ENCODE measurements at places on chromosomes 5 and 9.
A peak's percentile ranks its signal among the peaks of the same experiment; 100 is the strongest.

DNA sequence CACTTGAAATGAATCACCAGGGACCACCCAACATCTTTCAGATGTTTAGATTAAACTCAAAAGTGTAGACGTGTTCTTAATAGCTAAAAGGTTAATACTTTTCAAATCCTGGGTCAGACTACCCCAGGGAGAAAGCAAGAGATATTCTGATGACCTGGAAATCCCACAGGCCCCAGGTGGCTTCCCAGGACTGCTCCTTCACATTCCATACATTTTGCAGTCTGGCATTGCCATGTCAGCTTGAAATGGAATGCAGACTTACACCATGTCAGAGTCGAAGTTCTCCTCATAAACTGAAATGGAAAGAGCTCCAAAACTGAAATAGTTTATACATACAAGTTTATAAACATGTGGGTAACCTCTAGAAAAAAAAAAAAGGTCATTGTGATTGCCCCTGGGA lies 61.5 kb downstream of the TMEM167A start:
- DNase-seq: no peak

DNA sequence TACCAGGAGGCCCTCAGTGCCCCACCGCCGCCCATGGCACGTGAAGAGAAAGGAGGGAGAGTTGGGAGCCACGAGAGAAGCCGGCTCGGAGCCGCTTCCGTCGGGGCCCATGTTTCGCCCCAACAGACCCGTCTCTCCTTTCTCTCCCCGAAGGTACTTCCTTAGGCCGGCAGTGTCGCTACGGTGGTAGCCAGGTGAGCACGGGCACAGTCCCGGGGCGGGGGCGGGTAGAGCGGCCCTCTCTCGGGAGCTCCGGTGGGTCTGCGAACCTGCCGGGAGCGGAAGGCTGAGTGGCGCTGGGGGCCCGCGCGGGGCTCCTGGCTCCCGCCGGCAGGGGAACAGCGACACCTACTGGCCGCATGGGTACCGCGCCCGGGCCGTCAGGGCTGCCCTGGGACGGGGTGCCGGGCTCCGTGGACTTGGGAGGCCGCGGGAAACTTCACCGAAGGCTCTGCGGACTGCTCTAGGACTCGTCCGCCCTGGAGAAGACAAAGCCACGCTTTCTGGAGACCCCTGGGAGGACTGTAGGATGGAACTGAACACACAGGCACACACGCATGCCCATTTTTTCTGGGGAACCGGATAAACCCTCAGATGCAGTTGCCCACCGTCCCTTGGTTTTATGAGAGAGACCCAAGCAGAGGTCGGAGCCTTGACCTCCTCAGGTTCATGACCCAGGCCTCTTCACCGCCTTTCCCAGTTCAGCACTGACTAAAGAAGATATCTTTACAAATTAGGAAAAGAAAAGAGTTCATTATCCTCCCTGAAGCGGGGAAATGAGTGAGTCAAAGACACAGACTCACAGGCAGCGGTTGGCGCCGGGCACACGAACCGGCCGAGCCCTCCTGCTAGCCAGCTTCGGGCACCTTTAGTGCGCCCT lies 202.5 kb downstream of the MEF2C start:
- DNase-seq: peak; percentile 88

DNA sequence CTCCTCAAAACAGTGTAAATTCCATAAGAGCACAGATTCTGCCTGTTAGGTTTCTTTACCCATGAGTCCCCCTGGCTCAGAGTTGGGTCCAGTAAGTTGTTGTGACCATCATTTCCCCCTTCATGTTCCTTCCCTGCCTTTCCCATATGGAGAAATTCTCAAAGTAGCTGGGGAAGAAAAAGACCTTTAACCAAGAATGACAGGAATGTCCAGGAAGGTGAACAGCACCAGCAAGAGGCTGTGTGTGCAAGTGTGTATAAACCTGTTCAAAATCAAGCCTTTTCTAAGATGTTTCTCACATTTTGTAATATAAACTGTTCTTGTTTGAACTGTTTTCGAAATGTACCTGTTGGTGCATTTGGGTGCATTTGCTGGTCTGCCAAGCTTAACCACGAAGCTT lies 238.2 kb downstream of the SLIT3 start:
- DNase-seq: no peak

- DNase-seq: no peak
Observed at GRCh38 chr9:124456341-124457078, 6.3 kb downstream of the ADGRD2 start.

- DNase-seq: peak; percentile 53
Observed at GRCh38 chr5:55438998-55439397, 95.8 kb downstream of the PLPP1 start.

- DNase-seq: no peak
Observed at GRCh38 chr9:91207397-91207728, 154.4 kb downstream of the AUH start.

GRCh38 chr5:113487416-113487780 lies 855 bp downstream of the MCC start:
- DNase-seq: peak; percentile 11

GRCh38 chr9:87579781-87580541 lies 82.3 kb downstream of the DAPK1 start:
- no peak for DNase-seq

DNA sequence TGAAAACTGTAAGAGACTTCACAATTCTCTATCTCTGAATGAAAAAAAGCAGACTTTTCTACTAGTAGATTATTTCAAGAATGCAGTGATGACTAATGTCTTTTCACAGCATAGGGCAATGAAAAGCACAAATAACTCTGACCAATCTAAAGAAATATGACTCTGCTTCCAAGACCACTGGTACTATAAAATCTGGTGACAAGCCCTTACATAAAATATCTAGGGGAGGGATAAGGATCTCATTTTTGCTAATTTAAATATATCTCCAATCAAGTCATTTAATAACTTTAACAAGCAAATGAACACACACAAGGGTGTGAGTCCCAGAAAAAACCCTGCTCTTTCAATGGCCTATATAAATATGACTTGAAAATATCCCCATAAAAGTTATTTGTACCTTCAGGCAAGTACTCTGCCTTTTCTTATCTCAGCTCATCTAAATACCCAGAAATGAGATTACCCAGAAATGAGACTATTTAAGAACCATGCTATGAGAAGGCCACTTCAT lies 105.2 kb downstream of the GNAQ start:
- DNase-seq: no peak

DNA sequence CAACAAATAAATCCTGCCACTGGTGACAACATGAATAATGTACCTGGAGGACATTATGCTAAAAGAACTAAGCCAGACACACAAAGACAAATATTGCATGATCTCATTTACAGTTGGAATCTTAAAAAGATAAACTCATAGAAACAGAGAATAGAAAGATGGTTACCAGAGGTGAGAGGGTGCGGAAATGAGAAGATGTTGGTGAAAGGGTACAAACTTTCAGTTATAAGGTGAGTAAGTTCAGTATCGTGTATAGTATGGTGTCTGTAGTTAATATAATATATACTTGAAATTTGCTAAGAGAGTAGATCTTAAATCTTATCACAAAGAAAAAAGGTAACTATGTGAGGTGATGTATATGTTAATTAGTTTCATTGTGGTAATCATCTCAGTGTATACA lies 63.3 kb downstream of the PRRC1 start:
- DNase-seq: no peak

DNA sequence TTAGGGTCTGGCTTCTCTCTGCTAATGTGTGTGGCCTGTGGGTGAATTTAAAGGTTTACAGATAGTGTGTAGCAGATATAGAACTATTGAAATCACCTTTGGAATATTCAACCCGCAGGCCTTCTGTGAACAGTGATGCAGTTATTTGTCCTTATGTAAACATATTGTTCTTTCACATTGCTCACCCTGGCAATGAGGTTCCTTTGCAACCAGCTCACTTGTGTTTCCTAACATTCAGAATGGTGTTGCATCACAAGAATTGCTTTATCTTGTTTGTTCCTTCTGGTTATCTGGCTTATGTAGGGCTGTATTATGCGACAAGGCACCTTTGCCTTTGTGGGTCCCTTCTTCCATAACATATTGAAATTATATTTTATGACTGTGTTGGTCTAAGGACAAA lies 370.3 kb downstream of the NNT start:
- no peak for DNase-seq

GRCh38 chr9:4584636-4585035 lies 77.5 kb upstream of the PLPP6 start:
- no peak for DNase-seq

- DNase-seq: no peak
Observed at GRCh38 chr9:15670894-15671293, 118.1 kb downstream of the CCDC171 start.

DNA sequence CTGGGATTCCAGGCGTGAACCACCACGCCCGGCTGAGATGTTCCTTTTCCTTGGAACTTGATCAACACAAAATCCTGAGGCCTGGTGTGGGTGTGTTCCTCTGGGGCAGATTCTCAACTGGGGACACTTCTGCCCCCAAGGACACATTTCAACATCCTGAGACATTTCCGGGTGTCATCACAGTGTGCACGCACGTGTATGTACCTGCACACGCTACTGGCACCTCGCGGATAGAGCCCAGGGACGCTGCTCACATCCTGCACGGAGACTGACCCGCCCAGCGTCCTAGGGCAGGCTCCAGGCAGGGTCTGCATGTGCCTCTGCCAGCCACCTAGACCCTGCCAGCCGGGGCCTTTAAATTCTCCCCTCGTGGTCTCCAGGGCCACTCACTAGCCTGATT lies 8.0 kb downstream of the SAPCD2 start:
- DNase-seq: no peak

All from brain (organoid and tissue), 16 donors.